ENCODE measurements at places on chromosomes 7 and 10.

GRCh38 chr7:11327633-11328032 is 354.0 kb downstream of the PHF14 start:
- no peak for DNase-seq

DNA sequence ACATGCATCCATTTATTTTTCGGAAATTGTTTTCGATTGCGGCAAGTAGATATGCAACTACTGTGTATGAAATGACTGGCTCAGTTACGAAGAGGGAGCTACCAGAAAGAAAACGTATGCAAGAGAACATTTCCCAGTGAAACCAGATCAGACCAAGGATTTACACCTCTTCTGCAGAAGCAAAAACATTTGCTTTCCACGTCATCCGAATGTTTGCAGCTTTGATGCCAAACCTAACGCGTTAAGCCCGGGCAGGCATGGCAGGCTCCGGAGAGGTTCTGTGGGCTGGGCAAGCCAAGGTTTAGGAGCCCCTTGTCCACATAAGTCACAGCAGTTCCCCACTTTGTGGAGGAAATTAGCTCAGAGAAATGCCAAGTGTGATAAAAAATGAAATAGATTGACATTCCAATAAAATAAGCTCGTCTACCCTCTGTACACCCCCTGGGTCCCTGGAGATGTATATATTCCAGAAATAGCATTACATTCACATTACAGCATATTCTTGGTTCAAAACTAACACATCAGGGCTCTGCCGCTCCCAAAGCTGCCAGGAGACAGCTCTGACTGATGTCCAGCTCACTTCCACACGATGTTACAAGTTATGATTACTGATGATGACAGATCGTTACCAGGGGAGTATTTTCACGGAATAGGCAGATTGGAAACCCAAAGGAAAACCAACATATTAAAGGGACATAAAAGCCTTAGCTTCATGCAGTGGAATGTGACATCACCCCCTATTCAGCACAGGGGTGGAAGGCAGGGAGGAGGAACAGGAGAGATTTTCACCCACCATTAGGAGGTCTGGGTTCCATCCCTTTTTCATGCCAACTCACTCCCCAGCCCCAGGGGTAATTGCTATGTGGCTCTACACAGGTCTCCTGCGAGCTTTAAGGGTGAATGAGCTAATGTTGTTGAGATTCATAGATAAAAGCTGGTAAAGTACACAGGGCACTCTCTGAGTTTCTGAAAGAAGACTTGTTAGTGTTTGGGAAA is 81.5 kb downstream of the LYZL1 start:
- no peak for DNase-seq

DNA sequence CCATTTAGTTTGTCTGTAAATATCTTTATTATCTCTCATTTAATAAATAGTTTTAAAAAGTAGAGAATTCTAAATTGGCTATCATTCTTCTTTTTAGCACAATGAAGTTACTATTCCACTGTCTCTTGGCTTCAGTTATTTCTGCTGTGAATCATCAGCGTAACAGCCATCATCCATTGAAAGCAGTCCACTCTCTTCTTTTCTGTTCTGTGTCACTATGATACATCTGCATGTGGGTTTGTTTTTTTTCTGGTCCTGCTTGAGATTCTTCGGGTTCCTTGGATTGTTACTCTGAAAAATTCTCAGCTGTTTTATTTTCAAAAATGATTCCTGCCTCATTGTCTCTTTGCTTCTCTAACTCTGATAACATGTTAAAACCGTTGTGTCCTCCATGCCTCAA is 52.5 kb downstream of the CSGALNACT2 start:
- DNase-seq: no peak

DNA sequence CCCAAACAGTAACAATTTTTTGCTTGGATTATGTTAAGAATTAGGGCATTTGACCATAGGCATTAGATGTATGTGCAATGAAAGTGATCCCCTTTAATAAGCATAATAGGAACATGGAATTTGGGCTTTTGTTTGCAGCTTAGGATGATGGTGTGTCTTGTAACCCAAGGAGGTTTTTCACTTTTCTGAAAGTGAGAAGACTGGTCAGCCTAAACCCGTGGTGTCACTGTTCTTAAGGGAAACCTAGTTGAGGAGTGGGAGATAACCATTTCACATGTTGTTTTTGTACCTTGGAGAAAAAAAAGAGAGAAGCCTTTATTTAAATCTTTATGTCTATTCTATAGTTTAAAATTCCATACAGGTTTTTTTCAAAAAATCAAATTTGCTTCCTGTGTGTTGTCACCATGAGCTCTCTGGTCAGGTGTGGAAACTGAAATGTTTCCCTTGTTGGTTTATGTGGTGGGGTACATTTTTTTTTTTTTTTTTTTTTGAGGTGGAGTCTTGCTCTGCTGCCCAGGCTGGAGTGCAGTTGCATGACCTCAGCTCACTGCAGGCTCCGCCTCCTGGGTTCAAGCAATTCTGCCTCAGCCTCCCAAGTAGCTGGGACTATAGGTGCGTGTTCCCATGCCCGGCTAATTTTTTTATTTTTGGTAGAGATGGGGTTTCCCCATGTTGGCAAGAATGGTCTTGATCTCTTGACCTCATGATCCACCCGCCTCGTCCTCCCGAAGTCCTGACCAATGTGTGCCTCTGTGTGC is 7.7 kb downstream of the CCM2 start:
- DNase-seq: no peak

DNA sequence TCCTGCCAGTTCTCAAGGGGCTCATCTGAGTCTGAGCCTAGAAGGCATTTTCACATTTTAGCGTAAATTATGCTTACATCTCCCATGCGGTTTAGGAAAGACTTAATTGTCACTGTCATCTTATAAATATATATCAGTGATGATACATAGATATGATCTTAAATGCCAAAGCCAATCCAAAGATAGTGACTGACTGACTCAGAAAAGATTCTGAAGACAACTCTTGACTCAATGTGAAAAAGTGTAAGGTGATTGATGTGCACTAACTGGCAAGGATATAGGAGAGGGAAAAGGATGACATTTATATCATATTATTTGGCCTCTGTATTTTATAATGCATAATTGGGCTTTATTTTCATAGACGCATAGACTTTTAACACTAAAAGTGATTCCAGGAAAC is 84.9 kb upstream of the LRRN3 start:
- no peak for DNase-seq

Measured in anterior cingulate cortex (tissue), 58 donors.